Stimulated activated CD8-positive, alpha-beta memory T cell treated with anti-CD3 and anti-CD28 coated beads, Interleukin-7, amount 100 ng/mL, for 4 hours (primary cell): ENCODE measurements at places on chromosomes 16 and 17.
A peak's percentile ranks its signal among the peaks of the same experiment; 100 is the strongest.

GRCh38 chr17:71942626-71943025, 178.2 kb upstream of the SOX9 start:
- DNase-seq = no peak

- no peak for DNase-seq
Observed at GRCh38 chr16:60318486-60318885, 1584.4 kb upstream of the GOT2 start.

DNA sequence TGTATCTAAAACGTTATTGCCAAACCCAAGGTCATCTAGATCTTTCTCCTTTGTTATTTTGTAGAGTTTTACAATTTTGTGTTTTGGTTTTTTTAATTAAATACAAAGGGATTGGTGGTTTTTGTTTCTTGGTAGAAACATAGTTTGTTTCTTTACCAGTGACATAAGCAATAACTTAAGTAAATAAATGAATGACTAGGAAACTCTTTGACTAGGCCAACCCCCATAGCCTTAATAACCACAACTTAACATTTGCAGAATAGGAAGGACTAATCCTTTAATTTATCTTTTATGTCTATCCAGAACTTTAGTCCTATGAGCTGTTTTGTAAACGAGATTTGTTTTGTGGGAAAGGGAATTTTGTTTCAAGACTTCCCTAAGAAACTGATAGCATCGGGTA, 162.5 kb downstream of the PRKCA start:
- no peak for DNase-seq

- no peak for DNase-seq
Observed at GRCh38 chr17:51651513-51652298, 391.4 kb downstream of the UTP18 start.

DNA sequence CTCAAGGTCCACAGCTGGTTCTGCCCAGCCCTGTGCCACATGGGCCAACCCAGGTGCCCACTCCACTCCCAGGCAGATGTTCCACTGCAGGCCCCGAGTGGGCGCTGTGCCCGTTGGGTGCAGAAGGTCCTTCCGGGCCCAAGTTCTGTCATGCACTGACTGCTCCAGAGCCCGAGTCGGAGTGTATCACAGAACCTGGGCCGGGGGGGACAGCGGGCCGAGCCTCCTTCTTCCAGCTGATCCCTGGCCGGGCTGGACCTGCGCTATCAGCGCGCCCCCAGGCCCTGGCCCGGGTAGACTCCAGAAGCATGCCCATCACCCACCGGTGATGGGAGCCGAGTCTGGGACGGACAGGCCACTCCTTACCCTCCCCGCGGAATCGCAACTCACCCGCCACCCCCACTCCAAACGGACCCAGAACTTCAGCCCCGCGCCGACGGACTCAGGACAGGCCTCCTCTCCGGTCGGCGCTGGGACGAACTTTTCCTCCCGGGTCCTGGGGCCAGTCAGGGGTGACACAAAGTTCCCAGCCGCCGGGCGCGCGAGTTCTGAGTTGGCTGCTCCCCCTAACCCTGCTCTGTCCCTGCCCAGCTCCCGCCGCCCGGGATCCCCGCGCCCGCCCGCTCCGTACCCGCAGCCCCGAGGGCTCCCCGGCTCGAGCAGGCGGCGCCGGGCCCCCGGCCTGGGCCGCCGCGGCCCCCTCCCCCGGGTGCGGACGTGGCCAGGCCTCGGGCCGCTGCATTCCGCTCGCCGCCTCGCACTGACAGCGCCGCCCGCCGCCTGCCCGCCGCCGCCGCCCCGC, at the start of gene COPZ2:
Gene COPZ2 (minus strand): TSS at position 762 of the 802 bp plus-strand sequence. CDS start 20 bp downstream, at position 742.
- no peak for DNase-seq

DNA sequence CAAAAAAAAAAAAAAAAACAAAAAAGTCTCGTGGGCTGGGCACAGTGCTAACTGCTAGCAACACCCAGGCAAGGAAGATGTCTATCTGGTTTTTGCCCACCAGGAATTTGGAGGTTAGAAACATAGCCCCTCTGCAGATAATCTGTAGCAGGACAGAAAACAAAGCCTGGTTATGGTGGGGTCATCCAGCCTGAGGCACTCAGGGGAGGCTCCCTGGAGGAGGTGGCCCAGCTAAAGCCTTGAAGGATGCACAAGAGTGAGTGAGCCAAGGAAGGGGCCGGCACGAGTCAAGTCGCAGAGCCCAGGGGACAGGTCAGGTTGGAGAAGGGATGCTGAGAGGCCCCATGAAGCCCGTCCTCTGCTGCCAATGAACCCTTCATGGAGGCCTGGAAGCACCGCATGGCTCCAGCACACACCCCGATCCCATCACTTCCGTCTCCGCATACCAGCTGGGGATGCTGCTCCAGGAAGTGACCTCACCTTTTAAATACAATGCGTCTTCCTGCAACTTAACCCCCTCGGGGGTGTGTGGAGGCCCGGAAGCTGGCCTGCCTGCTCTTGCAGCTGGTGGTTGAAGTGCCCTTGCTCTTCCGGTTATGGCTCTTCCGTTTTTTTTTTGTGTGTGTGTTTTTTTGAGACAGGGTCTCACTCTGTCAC, 86.5 kb downstream of the ENGASE start:
- no peak for DNase-seq

DNA sequence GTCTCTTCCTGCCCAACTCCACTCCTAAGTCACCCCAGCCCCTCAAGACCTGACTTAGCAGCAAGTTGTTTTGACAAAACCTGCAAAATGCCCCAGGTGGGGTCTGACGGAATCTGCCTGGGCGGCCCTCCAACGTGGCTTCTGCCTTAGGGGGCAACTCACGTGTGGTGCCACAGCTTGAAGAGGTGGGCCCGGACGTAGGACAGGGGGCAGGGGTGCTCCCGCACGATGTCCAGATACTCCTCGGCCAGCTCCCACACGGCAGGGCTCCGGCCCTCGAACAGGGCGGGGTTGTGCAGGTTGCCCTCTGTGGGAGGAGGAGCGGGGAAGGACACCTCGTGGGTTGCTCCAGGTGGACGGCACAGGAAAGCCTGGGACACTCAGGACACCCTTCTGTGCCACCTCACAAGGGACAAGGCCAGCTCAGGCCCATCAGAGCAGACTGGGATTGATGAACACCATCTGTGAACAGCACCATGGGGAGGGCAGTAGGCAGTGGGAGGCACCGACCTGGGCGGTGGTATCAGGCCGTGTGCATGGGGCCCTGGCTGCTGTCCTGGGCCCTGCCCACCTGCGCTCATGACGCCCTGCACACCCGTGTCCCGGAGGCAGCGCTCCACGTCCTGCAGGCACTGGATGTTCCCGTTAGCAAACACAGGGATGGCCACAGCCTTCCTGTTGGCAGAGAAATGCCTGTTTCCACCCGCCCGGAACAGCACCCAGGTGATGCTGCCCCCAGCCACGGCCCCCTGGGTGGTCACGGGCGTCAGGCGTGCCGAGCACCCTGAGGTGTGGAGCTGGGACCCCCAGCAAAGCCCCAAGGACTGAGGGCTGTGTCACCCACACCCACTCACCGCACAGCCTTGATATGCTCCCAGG, 4.3 kb downstream of the DUS1L start:
- no peak for DNase-seq

DNA sequence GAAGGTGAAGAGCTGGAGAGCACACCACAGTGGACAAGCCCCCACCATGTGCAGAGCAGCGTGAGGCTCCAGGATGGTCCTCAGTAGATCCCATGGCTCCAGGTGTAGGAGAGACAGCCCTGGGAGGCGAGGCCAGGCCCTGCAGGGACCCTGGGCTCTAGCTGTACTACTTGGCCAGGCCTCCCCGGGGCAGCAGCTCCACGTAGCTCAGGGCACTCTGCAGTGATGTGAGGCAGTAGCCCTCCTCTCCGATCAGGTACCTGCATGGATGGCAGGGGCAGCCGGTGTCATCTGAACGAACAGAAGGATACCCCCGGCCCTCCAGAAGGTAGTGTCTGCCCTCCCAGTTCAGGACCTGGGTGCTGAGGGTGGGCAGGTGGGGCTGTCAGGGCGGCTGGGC, 6.2 kb upstream of the SPATA2L start:
- no peak for DNase-seq

DNA sequence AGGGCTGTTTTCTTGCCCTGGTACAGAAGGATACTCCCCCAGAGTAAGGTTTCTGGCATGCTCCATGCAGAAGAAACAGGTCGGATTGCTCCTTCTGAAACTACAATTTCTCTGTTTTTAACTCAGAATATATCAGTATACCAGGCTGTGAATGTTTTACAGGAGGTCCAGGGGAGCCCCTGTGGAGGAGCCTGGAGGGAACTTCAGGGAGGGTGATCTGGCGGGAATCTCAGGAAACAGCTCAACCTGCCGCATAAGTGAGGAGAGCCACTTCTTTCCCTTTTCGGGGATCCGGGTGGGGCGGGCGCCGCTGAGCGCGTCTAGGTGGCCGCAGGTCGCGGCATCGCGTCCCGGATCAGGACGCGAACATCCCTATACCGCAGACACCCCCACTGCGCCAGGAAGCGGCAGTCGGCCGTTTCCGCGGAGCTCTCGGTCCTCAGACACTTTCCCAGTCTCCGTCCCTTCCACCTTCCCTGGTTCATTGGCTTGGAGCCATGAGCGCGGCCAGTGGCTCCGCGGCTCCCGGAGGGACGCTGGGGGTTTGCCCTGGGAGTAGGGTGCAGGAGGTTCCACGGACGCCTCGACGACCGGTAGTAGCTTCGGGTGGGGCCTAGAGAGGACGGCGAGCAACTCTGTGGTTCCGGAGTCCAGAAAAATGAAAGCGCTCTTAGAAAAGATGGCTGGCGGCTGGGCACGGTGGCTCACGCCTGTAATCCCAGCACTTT, 3.1 kb upstream of the ZNF764 start:
- DNase-seq = no peak

DNA sequence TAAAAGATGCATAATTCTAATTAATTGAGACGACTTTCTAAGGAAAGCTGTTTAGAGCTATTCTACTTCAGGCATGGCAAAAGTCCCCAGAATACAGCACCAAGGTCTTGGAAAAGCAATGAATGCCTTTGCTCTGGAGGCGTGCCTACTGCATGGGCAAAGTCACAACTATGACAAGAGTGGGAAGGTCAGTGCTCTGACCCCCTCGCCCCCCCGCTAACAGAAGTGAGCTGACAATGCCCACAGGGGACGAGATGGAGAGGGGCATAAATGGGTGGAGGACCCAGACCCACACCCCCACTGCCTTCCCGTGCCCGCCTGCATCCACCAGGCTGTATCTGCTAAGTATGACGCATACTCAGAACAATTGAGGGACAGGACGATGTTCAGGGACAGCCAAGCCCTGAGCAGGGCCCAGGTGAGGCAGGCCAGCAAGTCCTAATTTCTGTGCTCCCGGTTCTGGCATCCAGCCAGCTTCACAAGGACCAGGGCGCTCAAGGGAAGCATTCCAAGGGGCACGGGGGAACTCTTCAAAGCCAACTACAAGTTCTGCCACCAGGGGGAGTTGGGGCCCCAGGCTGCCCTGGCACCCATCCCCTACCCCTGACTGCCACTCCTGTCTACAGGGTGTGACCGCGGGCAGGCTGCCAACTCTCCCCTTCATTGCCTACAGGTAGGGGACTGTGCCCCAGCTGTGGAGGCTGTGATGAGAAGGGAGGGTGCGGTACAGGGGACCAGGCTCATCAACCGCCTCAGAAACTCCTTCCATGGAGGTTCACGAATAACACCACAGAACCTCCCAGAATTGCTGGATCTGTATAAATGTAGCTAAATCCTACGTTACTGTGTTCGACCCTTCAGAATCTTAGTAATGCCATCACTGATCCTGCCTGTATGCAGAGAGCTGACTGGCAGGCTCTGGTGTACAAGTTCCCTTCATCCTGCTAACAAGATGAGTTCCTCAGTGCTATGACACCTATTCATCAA, 20.8 kb downstream of the NPRL3 start:
- DNase-seq = peak; percentile 54

DNA sequence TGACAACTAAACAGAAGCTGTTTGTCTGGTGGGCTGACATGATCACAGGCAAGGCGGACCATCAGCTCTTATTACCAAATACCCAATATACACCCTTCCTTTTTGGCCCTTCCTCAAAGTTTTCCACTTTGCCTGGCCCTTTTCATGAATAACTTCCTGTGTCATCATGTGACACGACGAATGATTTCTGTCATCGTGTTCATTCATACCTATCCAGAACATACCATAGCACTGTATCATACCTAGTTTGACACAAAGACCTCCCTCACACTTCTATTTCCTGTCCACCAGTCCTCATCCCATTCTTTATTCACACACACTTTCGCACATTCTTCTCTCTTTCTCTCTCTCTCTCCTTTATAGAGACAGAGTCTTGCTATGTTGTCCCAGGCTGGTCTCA, 131.8 kb downstream of the STX8 start:
- DNase-seq = no peak

DNA sequence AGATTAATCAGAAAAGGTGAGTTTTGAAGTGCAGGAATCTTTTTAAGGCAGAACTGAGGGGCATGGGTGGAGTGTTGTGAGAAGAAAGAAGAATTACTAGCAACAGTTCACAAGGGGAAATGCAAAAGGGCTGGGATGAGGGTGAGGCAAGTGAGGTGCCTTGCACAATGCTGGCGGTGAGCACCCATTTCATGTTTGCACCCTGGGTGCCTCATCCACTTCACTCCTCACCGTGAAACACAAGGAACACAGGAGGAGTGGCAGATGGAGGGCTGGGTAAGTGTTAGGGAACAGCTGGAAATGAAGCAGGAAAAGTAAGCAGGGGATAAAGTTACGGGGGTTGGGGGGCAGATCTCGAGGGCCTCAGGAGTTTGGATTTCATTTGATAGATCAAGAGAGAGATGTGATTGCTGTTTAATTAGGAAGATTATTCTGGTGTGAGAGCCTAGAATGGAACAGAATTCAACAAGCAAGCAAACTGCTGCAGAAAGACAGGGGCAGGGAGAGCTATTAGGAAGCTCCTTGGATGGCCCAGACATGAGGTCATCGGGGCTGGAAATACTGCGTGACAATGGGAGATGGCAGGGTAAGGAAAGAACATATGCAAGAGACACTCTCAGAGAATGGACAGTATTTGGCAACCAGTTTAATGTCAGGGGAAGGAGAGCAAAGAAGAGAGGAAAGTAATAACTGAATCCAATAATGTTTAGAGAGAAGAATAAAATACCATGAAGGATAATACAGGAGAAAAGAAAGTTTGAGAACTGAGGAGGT, 8.3 kb upstream of the HEATR6 start:
- DNase-seq = no peak

GRCh38 chr17:73646409-73647300, 2.4 kb upstream of the SDK2 start:
- no peak for DNase-seq

- no peak for DNase-seq
Observed at GRCh38 chr17:35314415-35315216, 58.8 kb downstream of the SLFN11 start.

DNA sequence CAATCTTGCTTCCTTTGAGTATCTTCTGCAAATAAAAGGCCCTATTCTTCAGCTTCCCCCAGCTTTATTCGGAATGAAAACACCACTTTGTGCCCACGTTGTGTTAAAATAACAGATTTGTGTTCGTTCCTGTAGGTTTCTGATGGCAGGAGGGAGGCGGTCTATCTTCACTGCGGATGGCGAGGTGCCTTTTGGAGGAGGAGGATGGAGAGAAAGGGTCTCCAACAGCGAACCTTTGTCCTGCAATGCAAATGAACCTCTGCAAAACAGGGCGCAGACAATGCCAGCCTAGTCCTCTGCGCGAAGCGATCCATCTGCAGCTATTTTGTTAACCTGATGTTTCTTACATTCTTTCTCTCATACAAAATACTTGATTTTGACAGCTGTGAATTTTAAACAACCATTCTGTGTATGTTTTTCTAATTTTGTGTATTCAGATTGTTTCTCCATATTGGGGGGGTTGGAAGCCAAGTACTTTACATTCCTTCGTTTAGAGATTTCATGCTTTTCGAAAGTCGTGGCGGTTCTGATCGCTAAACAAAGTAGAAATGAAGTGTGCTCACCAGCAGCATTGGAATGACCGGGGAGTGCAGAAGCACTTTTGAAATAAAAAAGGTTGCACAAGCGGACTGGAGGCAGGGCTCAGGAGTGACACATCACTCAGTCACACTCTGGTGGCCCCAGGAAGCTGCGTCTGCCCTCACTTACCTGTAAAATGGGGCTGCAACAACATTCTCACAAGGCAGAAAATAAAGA, 279.0 kb upstream of the IRX5 start:
- DNase-seq = no peak
